ENCODE measurements at places on chromosomes 2 and 18.

- no peak for DNase-seq
Observed at GRCh38 chr2:205967391-205968075, 118.4 kb downstream of the INO80D start.

DNA sequence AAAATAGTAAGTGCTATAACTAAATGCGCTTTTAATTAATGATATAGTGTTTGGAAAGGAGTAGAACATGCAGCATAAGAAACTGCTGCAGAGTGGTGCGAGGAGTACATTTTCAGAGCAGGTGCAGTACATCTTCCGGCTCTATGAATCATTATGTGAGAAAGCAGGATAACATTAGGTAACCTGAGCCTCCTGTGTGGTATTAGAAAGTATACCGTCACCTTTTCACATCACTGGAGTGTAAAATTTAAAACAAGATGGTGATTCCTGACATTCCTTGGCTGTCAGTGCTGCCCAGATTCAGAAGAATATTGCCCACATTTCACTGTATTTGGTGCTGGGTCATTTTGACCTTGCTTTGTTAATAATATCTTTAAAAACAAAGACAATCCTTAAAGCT lies 7.8 kb upstream of the DYNC2LI1 start:
- no peak for DNase-seq

DNA sequence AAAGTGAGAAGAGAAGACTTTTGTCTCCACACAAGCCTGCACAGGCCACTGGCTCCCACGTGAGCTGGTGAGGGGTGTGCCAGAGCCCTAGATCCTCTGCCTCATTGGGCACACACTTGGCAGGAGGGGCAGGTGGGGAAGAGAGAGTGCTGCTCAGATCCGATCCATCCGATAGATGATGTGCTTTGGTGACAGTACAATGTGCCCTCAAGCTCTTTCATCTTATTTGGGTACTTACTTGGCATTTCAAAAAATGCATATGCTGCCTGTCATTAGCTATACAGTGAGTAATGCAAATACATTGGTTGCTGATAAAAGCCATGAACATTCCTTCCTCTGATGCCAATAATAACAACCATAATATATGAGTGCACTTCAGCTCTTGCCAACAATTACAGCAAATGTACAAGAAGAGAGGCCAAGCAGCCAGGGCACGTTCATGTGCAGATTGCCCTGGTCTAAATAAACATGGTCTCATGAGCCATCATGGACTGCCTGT lies 255.3 kb downstream of the VAPA start:
- DNase-seq = no peak

DNA sequence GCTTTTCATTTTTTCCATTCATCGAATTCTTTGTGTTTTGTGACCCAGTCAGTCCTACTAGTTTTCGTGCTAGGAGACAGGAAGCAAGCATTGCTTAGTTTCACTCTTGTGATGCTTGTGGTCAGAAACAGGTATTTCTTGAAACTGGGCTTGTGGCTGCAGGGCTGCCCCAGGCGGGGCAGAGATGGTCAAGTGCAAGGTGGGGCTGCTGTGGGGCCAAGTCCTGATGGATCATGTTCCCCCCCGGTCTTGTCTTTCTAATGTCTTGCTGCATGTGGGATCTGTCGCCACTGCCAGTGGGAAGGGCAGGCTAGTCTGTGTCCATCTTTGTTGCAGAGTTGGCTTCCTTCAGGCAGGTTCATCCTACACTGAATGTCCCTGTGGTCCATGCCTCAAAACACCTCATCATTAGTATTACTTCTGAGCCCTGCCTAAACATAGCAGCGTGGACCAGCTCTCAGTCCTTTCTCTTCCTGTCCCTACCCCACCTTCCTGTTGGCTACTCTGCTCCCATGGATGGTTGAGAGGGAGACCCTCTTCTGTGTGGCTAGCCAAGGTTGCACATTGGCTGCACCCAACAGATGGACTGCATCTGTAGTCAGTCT lies 38.7 kb downstream of the INPP4A start:
- no peak for DNase-seq

Measured in activated CD8-positive, alpha-beta memory T cell treated with anti-CD3 and anti-CD28 coated beads for 4 hours (primary cell).